Left cardiac atrium (tissue), 4 donors: ENCODE measurements at places on chromosomes 16 and 17. TPM values are rescaled to one million over a fixed set of nuclear protein-coding genes. Genes with fewer than 3 reads are reported as not detected.

Gene ANKRD40CL
- total RNA-seq, result not detected

GRCh38 chr17:19017804-19018599 is 13.4 kb upstream of the FAM83G start:
- peak; percentile 8 for DNase-seq

DNA sequence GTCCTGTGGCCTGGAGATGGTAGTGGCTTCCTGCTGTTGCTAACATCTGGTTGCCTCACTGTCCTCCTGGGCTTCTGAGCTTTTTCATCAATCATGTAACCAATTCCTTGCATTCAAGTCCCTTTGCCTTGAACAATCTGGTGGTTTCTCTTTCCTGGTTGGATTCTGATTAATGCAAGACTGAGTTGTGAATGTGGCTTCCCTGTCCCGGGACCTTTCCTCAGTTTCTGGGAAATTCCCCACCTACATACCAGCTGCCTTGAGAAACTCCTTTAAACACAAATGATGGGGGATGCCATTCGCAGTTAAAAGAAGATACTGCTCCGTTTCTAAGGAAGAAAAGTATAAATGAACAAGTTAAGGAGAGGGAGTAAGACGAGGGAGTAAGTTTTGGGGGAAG is 39.9 kb upstream of the NLRP1 start:
- DNase-seq, result no peak

DNA sequence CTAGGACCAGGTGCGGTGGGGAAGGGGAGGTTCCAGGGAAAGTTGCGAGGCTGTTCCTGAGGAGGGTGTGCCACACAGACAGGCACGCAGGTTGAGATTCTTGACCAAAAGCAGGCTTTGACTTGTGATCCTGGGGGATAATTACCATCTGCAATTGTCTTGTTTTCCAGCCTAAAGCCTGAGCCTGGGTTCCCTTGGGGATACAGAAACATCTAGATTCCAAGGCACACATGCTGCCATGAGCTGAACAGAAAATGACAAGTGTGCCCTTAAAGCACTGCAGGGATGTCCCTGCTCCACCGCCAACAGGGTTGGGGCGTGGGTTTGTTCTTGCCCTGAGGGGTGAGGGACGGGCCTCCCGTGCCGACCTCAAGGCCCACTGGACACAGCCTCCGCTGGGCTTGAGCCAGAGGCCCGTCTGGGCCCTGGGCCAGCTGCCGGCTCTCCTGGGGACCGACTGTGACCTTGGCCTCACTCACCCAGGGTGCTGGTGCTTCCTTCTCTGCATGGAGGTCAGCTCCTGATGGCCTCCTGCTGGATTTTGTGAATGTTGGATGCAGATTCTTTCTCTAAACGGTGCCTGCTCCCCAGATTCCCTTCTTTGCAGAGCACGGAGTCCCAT is 14.0 kb downstream of the CA5A start:
- no peak for DNase-seq

Gene MT1E
- total RNA-seq, result 84.7 TPM

- no peak for DNase-seq
Measured at GRCh38 chr17:83012868-83013778, 66.3 kb upstream of the METRNL start.

GRCh38 chr16:56999409-57000270 is 10.3 kb downstream of the NLRC5 start:
- no peak for DNase-seq

GRCh38 chr17:57485916-57486881 is 229.9 kb downstream of the MSI2 start:
- DNase-seq, result no peak

DNA sequence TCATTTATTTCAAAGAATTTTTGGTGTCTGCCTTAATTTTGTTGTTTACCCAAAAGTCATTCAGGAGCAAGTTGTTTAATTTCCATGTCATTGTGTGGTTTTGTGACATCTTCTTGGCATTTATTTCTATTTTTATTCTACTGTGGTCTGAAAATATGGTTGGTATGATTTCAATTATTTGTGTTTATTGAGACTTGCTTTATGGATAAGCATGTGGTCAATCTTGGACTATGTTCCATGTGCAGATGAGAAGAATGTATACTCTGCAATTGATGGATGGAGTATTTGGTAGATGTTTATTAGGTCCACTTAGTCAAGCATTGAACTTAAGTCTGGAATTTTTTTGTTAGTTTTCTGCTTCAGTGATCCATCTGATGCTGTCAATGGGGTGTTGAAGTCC is 383.0 kb downstream of the PMP22 start:
- no peak for DNase-seq

Gene TP53TG3
- 0.39 TPM for total RNA-seq

Gene KRTAP9-8
- total RNA-seq, result not detected

- DNase-seq, result no peak
Measured at GRCh38 chr17:64273006-64273405, 9.9 kb upstream of the TEX2 start.

DNA sequence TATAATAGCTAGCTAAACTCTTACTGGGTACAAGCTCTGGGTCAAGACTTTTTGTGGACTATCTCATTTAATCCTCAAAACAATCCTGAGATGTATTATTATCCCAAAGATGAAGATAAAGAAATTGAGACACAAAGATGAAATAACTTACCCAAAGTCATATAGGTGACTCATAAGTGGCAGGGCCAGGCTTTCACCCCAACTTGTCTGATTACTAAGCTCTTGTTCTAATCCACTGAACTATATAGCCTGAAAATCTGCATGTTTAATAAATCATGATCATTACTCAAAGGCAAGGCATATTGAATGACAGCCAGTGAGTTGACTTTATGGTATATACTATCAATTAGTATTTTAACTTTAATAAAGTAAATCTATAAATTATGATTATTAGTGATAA is 77.4 kb downstream of the SKAP1 start:
- DNase-seq, result no peak

- DNase-seq, result no peak
Measured at GRCh38 chr17:65785109-65785508, 223.7 kb upstream of the AXIN2 start.

- no peak for DNase-seq
Measured at GRCh38 chr17:44607836-44608690, 48.2 kb upstream of the MEIOC start.

Gene PSMD12
- 40.9 TPM for total RNA-seq

DNA sequence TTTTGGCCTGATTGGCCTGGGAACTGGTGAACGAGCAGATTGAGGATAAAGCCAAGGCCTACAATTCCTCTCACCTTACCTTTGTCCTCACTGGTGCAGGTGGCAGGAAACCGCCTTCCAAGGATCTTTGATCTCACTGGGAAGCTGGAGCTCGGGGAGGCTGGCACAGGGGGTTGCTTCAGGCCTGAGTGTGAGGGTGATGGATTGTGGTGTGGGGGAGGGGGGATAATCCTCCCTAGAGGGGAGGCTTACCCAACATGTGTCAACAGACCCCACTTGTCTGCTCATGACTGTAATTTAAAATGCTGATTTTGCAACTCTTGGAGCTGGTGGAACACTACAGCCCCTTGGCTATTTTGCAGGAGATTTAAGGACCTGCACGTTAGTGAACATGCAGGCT is 4.5 kb upstream of the RMI2 start:
- DNase-seq, result no peak

Gene CAMKK1
- 5.1 TPM for total RNA-seq

- DNase-seq, result no peak
Measured at GRCh38 chr16:81204798-81205680, 33.5 kb upstream of the BCO1 start.

Gene TMEM235
- not detected for total RNA-seq

- DNase-seq, result peak; percentile 51
Measured at GRCh38 chr17:68290268-68290954, 516 bp downstream of the SLC16A6 start.

DNA sequence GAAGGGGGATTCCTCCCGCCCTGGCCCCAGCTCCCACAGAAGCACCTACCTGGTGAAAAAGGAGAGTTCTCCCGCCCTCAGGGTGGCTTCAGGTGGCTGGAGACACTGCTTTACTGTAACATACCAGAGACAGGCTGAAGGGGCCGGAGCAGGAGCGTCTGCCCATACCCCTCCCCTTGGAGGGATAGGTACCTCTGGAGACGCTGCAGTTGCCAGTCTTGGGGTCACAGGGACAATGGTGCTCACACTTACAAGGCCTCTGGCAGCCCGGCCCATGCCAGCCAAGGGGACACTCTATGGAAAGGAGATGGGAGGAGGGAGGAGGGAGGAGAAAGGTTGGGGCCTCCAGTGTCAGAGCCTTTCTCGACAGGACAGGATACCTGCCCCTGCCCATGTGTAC is 6.6 kb downstream of the NAGPA start:
- DNase-seq, result no peak

DNA sequence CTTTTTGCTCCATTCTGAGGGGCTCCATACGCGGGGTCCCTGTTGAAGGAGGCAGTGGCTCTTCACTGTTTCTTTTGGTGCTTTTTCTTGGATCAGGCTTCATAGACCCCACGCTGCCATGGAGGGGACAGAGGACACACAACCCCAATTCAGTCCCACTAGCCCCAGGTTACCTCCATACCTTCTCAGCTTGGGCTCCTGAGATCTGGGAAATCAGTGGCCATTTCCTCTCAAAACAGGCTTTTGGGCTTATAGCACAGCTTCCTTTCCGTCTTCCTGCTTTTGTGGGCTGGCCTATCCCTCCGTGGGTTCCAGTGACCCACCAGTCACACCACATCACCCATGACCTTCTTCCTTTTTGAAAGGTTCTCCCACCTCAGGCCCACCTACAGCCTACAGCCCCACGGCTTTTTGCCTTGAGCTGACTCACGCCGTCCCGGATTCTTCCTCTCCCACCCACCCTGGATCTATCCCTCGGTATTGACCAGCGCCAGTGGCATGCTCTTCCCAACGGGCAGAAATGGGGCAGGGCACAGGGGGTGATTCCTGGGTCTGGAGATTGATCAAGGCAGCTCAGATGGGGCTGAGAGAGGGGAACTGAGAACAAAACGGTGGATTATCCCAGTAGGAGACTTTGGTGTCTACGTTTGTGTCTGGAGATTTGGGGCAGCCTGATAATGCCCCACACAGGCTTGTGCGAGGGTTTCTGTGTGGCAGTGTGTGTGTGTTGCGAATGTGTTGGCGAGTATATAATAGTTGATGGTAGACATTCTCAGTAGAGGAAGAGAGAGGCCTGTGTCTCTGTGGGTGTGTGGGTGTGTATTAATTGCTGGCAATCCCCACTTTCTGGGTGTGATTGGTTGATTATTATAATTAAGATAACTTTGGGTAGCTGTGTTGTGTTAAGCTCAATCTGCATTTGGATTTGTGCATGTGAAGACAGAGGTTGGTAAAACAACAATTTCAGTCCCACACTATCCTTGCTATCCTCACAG is 3.8 kb downstream of the TBX21 start:
- no peak for DNase-seq

- DNase-seq, result no peak
Measured at GRCh38 chr16:1169285-1170075, 16.6 kb downstream of the CACNA1H start.
